ENCODE measurements at places on chromosomes 3 and 15. TPM values are rescaled to one million over a fixed set of nuclear protein-coding genes. Genes with fewer than 3 reads are reported as not detected.

PYGO1 gene
- polyA plus RNA-seq: 8.1 TPM

PARP16 gene
- polyA plus RNA-seq: 15.3 TPM

BSN gene
- 3.9 TPM for polyA plus RNA-seq

RTF1 gene
- 40.2 TPM for polyA plus RNA-seq
